ENCODE measurements at places on chromosomes 3 and 15. TPM values are rescaled to one million over a fixed set of nuclear protein-coding genes. Genes with fewer than 3 reads are reported as not detected.
A peak's percentile ranks its signal among the peaks of the same experiment; 100 is the strongest.

GOLGA6D gene
- total RNA-seq = not detected

BFSP2 gene
- total RNA-seq = not detected

GOLGA8S gene
- total RNA-seq = 0.53 TPM

PPARG gene
- total RNA-seq = 10.4 TPM

TP63 gene
- 0.31 TPM for total RNA-seq

CCR4 gene
- 0.12 TPM for total RNA-seq

SENP8 gene
- total RNA-seq = 3.6 TPM

SAMD7 gene
- total RNA-seq = not detected

GRCh38 chr3:60424942-60425341 lies 826.3 kb downstream of the FHIT start:
- no peak for DNase-seq

GRCh38 chr15:75131269-75131643 lies 70.4 kb upstream of the C15orf39 start:
- no peak for DNase-seq

DNA sequence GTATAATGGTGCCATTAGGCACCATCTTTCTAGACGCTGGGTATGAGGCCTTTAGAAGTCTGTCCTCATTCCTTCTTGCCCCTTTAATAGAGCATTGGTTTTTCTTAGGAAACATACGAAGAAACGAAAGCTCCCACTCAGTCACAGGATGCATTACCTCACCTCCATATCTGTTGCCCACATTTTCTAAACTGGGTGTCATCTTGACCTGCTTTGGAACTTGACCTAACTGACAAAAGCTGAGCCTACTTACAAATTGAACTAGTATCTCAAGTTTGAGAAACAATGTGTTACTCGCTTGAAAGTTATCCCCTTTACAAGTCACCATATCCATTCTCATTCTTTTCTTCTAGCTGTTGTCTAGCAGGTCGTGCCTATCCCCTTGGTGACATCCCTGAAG lies 102.7 kb downstream of the VPS8 start:
- no peak for DNase-seq

DNA sequence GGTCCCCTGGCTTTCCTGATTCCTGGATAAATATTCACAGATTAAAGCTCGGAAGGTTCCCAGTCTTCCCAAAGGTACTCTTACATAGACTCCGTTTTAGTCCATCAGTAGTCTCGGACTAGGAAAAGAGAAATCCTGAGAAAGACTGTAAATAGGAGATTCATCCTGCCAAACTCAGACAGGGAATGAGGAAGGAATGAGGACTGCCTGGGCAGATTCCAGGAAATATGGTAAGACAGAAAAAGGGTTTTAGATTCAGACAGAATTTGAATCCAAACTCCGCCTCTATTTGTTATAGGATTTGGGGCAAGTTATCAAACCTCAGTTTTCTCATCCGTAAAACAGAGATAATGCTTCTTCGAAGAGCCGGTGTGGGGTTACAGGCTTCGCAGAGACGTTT lies 77.8 kb upstream of the VGLL4 start:
- no peak for DNase-seq

DNA sequence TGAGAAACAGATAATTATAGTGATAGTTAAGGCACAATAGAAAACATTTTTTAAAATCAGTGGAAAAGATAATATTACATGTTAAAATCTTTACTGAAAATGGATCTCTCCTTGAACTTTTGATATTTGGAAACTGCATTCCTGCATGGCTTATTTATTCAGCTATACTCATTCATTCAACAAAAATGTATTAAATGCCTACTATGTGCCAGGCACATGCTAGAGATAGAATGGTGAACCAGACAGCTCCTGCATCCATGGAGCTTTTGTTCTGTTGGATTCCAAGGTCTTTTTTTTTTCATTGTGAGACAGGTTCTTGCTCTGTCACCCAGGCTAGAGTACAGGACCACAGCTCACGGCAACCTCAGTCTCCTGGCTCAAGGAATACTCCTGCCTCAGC lies 4.5 kb downstream of the PXK start:
- DNase-seq = no peak

- DNase-seq = no peak
These were observed 31.6 kb upstream of the PCSK6 start for GRCh38 chr15:101521069-101521468.

DNA sequence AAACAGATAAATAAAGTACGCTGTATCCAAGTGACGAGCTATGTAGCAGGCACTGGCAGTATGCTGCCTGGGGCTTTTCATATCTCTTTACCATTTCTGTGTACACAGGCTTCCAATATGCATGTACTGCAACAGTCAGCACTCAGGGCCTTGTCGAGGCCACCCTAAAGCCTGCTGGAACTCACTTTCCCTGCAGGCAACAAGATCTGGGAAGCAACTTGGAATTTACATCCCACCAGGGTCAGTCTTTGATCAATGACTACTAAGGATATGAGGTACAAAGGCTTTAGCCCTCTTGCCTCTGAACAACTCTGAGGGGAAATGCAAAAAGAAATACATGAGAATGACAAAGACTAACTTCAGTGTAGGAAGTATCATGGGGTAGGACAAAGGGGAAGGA lies 101.8 kb upstream of the ARL6 start:
- no peak for DNase-seq

DNA sequence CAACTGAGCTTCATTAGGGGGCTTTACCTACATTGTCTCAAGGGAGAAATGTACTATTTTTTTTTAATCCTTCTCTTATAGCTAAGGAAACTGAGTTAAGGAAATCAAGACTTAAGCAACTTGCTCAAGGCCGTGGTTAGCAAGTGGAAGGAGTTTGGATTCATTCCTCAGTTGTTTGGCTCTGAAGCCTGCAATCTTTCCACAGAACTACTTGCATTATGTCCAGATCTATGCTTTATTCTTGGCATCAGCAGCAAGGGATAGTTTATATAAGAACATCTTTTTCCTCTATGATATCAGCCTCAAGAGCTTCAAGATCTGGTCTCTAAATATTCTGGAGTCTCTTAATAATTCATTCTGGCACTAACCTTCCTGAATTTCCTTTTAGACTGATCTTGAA lies 182.4 kb downstream of the SV2B start:
- DNase-seq = no peak

- DNase-seq = no peak
These were observed 424.9 kb upstream of the ALCAM start for GRCh38 chr3:104941785-104942184.

GRCh38 chr3:61288446-61288845 lies 37.2 kb upstream of the FHIT start:
- DNase-seq = no peak

- DNase-seq = no peak
These were observed 41.2 kb downstream of the CEP63 start for GRCh38 chr3:134527037-134527436.

GRCh38 chr15:69502470-69503045 lies 49.9 kb downstream of the RPLP1 start:
- no peak for DNase-seq

DNA sequence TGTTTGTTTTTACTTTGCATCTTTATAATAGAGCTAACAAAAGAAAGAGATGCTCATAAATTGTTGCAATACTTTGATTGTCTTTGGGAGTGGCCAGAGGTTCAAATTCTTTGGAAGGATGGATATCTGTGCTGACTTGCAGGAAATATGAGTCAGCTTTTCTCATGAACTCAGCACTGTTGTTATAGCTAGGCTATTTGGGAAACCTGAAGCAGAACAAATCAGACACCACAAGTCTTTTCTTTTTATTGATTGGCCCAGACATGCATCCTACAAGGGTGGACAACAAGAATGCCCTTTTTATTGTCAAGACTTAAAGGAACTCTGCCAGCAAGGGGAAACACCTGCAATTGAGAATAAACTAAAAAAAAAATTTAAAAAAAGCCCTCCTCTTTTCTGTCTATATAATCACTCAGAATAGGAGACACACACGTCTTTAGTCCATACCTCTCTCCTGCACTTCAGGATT lies 4.6 kb upstream of the DENND4A start:
- no peak for DNase-seq

- DNase-seq = no peak
These were observed 64.4 kb downstream of the P2RY1 start for GRCh38 chr3:152899306-152899705.

GRCh38 chr3:18379647-18380046 lies 45.5 kb downstream of the SATB1 start:
- no peak for DNase-seq

- no peak for DNase-seq
These were observed 17.6 kb downstream of the HACD3 start for GRCh38 chr15:65547841-65548240.

GRCh38 chr15:49279521-49280456 lies 109.7 kb downstream of the GALK2 start:
- DNase-seq = no peak

GRCh38 chr3:23474580-23475357 lies 271.6 kb downstream of the UBE2E2 start:
- DNase-seq = no peak

DNA sequence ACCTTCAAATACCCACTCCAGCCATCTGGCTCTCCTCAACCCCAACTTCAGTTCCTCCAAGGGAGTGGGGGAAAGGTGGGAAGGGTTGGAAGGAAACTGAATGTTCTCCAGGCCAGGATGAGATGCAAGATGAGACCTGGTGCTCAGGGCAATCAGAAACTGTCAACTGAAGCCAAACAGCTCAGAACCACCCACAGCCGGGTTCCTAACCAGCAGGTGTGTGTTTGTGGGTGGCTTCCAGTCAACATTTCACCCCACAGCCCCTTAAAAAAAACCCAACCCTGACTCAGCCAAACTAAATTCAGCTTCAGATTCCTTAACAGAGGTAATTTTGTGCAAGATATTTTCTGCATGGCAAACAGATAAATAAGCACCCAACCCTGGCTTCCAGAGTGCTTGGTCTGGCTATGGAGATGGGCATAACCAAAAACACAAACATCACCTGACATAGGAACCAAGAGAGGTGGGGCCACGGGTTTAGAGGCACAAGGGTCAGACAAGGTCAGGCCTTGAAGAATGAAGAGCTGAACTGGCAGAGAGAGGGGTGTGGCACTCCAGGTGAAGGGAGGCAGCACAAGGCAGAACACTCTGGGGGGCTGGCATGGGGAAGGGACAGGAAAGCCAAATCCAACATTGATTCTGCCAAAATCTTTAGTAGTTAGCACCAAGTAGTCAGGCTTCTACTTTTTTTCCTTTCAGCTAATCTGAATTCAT lies 34.7 kb downstream of the ZNF445 start:
- no peak for DNase-seq

DNA sequence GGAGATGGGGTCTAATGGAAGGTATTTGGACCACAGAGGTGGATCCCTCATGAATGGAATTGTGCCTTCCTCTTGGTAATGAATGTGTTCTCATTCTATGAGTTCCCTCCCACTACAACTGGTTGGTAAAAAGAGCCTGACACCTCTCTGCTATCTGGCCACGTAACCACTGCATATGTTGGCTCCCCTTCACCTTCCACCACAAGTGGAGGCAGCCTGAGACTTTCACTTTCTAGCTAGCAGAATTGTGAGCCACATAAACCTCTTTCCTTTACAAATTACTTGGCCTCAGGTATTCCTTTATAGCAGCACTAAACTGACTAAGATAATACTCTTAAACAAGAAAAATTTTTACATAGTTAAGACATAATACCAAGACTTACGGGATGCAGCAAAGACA lies 155.3 kb downstream of the NR1I2 start:
- no peak for DNase-seq

- DNase-seq = peak; percentile 88
These were observed 8.6 kb upstream of the RPL29 start for GRCh38 chr3:52004163-52004787.
